ENCODE measurements at places on chromosomes 12 and 14.
A peak's percentile ranks its signal among the peaks of the same experiment; 100 is the strongest.

DNA sequence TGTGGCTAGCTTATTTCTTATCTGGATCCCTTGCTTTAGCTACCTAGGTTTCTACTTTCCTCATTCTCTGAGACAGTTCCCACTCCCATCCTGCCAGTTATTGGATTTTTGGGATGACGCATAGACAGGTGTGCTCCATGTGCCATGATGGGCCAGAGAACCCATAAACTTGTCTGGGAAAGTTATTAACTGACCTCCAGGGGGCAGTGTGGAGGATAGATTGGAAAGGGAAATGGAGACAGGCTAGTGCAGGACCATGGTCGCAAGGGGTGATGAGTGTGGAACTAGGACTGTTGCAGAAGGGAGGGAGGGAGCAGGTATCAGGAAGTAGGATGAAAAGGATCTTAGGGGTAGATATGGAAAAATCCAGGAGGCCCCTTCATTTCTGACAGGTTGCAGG, 80.3 kb downstream of the ESRRB start:
- no peaks in the 10 kb centered on the region for H3K4me1 ChIP-seq
- peak; percentile 6 for DNase-seq
- H3K27ac ChIP-seq = no peak overlapping the region

DNA sequence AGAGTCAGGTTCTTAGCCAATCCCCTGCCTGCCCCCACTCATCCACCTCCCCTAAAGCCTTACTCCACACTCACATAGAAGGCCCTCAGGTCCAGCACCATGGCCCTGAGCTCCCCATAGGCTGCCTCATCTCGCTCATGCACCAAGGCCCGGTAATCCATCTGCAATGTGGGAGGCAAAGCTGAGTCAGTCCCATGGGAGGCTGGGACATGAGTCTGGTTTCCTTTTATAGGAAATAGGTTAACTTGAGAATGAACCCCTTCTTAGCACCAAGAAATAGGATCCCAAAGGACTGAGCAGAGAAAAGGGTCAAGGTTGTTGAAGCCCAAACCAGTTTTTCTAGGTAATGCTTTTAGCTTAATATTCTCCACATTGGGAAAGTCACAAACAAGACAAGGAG, 2.1 kb upstream of the EMC9 start:
- H3K4me3 ChIP-seq = no peak overlapping the region
- DNase-seq = no peak
- no peaks in the 10 kb centered on the region for H3K27me3 ChIP-seq
- no peak overlapping the region for H3K27ac ChIP-seq
- peaks cover 39% of the 10 kb centered on the region for H3K4me1 ChIP-seq

DNA sequence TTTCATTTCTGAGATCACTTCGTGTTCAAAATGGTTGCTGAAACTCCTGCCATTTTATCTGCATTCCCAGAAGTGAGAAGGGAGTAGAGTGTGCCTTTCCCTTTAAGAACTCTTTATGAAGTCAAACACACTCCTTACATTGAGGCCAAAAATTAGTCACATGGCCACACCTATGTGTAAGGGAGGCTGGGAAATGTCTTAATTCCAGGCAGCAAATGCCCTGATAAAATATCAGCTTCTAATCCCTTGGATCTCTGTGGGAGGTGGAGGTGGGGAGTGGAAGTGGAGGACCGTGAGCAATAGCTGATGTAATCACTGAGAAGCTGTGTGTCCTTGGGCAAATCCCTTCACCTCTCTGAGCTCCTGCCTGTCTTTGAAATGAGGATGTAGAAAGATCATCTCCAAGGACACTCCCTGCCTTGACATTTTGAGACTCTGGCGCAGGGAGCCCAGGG, 22.7 kb upstream of the ANKRD9 start:
- H3K36me3 ChIP-seq = no peaks in the 10 kb centered on the region
- H3K27ac ChIP-seq = no peak overlapping the region
- H3K27me3 ChIP-seq = no peaks in the 10 kb centered on the region
- no peak overlapping the region for H3K4me3 ChIP-seq
- no peaks in the 10 kb centered on the region for H3K4me1 ChIP-seq

- no peak for DNase-seq
- H3K27ac ChIP-seq = no peak overlapping the region
- H3K36me3 ChIP-seq = no peaks in the 10 kb centered on the region
- H3K4me3 ChIP-seq = no peak overlapping the region
Measured at GRCh38 chr12:63319936-63320633, 169.1 kb upstream of the AVPR1A start.

GRCh38 chr12:114476159-114476558, 70.2 kb upstream of the TBX5 start:
- peaks cover 6% of the 10 kb centered on the region for H3K4me1 ChIP-seq
- DNase-seq = no peak
- no peaks in the 10 kb centered on the region for H3K36me3 ChIP-seq
- H3K4me3 ChIP-seq = no peak overlapping the region
- H3K27ac ChIP-seq = no peak overlapping the region

DNA sequence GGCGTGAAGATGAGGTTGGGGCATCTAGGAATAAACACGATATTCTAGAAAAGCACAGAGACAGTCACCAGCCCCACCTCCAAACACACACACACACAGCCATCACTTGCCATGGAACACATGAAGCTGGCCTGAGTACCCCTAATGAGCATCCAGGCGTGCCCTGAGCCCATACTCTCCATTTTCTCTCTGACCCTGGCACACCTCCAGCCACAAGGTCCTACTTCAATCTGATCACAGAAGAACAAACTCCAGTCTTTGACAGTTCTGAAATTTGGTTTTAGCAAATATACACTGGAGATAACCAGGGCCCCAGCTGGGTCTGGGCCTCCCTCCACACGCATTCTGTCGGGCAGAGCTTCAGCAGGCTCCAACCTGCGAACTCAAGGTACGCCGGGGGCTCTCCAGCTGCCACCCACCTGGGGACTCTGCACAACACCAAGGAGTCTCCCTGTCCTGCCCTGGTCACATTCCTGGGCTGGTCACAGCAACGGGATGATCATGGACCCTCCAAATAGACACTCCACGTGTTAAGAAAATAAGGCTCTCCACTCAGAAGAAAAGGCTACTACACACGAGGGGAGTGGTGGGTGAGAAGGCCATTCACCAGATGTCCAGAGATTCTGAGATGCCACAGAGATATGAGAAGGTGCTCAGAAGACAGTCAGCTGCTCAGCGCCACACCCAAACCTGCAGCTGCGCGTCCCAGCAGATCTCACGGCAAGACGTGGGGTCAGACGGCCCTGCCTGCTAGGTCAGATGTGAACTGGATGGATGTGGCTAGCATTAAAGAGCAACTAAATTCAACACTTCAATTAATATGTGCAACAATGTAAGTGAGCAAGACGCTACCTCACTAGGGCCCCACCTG, 57.0 kb upstream of the PNMA1 start:
- H3K4me3 ChIP-seq = peak overlapping the region; percentile 24
- H3K4me1 ChIP-seq = peaks cover 61% of the 10 kb centered on the region
- peak overlapping the region; percentile 69 for H3K27ac ChIP-seq
- no peak for DNase-seq

- H3K27me3 ChIP-seq = no peaks in the 10 kb centered on the region
- H3K4me1 ChIP-seq = no peaks in the 10 kb centered on the region
- no peak overlapping the region for H3K27ac ChIP-seq
- DNase-seq = no peak
- H3K36me3 ChIP-seq = no peaks in the 10 kb centered on the region
Measured at GRCh38 chr14:99132821-99133635, 139.0 kb downstream of the BCL11B start.

GRCh38 chr12:2163177-2163941, 110.6 kb downstream of the CACNA1C start:
- H3K27ac ChIP-seq = no peak overlapping the region
- no peak overlapping the region for H3K4me3 ChIP-seq
- no peaks in the 10 kb centered on the region for H3K36me3 ChIP-seq
- H3K4me1 ChIP-seq = no peaks in the 10 kb centered on the region
- no peaks in the 10 kb centered on the region for H3K27me3 ChIP-seq

DNA sequence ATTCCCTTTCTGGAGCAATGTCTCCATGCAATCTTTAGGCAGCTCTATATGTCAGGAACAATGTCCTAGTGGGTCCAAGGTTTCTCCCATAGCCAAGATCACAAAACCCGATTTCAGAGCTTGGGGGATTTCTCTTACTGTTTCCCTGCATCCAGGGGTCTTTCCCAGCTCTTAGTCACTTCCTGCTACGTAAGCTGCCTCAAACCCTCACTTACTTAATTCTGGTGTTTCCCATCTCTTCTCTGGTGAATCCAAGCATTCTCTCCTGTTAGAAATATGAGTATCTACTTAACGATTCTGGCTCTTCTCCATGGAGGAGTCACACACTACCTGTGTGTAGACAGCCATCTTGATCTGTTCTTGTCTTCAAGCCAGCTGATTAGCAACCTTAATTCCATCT, 80.0 kb downstream of the IFNG-AS1 start:
- no peaks in the 10 kb centered on the region for H3K27me3 ChIP-seq
- no peak overlapping the region for H3K27ac ChIP-seq
- no peak overlapping the region for H3K4me3 ChIP-seq
- DNase-seq = no peak
- H3K4me1 ChIP-seq = peaks cover 5% of the 10 kb centered on the region

DNA sequence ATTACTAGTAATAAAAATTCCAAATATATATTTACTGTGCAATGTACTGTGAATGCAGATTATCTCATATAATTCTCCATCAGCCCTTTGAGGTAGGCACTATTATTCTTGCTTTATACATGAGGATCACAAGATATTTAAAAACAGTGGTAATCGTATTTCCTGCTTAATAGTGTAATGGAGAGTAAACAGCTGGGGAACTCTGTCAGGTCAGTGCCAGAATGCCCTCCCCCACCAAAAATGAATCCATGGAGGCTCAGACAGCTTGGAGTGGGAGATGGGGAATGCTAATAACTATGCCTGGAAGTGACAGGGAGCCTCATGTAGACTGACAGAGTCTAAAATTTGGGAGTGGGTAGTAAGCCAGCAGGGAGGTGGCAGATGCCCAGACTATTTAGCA, 153.6 kb downstream of the PAH start:
- no peak for DNase-seq
- no peaks in the 10 kb centered on the region for H3K27me3 ChIP-seq
- H3K27ac ChIP-seq = no peak overlapping the region
- H3K36me3 ChIP-seq = no peaks in the 10 kb centered on the region
- H3K4me1 ChIP-seq = no peaks in the 10 kb centered on the region

DNA sequence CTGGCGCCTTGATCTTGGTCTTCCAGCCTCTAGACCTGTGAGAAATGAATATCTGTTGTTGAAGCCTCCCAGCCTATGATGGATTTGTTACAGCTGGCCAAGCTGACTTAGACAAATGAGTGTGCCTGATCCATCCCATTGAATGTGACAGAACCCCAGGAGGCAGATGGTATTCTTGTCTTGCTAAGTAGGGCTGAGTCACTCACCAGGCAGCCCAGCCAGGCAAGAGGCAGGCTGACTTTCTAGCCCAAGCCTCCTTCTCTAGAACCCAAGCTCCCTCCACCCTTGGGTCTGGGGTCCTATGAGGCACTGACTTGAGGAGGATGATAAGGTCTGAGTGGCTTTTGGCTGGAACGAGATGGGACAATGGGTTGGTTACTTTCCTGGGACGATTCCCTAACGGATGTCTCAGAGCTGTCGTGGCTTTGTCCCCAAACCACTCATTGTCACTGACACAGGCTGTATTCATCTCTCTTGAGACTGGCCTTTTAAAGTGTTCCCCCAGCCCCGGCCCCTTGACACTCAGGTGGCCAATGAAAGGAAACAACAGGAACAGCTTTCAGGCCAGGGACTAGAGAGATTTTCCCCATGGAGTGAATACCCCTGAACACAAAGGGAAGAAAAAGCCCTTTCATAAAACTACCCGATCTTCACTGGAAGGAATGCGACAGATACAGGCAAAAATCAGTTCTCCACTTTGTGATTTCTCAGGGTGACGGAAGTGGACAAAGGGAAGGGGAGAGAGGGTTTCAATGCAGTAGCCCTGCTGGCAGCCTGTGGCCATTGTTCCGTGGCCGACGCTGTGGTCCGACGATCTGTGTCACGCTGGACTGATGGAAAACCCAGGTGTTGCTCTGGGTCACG, 264.2 kb downstream of the AACS start:
- no peak overlapping the region for H3K27ac ChIP-seq
- DNase-seq = no peak
- no peaks in the 10 kb centered on the region for H3K36me3 ChIP-seq
- no peaks in the 10 kb centered on the region for H3K4me1 ChIP-seq
- H3K27me3 ChIP-seq = peaks cover 4% of the 10 kb centered on the region
- H3K4me3 ChIP-seq = no peak overlapping the region

DNA sequence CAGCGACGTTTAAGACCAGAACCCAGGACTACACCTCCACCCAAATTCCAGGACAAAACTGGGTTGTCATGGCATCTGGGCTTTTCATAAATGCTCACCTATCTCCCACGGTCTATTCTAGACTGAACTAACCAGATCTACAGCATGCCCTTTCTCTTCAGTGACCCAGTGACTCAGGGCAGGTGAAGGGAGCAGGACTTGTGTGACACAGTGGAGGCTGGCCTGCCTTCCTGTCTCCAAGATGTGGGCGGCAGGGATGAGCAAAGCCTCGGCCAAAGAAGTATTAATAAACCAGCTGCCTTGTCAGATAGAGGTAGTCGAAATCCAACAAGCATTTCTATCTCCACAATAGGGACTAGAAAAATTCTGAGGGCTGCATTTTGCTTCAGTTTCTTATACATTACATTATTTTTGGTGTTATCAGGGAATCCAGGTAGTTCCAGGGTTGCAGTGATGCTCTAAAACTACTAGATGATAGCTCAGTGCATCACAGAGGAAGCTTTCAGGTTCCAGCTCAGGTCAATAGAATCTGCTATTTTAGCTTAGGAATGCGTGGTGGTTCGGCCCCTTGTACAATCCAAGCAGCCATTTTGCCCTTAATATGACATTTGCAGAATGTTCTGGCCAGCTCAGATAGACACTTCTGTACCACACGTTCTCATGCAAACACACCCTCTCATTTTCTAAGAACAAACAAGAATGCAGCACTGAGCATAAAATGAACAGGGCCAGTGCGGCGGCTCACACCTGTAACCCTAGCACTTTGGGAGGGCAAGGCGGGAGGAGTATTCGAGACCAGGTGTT, 4.2 kb upstream of the GLRX5 start:
- H3K27ac ChIP-seq = no peak overlapping the region
- no peaks in the 10 kb centered on the region for H3K27me3 ChIP-seq
- H3K36me3 ChIP-seq = no peaks in the 10 kb centered on the region
- H3K4me3 ChIP-seq = no peak overlapping the region
- no peak for DNase-seq
- peaks cover 25% of the 10 kb centered on the region for H3K4me1 ChIP-seq

DNA sequence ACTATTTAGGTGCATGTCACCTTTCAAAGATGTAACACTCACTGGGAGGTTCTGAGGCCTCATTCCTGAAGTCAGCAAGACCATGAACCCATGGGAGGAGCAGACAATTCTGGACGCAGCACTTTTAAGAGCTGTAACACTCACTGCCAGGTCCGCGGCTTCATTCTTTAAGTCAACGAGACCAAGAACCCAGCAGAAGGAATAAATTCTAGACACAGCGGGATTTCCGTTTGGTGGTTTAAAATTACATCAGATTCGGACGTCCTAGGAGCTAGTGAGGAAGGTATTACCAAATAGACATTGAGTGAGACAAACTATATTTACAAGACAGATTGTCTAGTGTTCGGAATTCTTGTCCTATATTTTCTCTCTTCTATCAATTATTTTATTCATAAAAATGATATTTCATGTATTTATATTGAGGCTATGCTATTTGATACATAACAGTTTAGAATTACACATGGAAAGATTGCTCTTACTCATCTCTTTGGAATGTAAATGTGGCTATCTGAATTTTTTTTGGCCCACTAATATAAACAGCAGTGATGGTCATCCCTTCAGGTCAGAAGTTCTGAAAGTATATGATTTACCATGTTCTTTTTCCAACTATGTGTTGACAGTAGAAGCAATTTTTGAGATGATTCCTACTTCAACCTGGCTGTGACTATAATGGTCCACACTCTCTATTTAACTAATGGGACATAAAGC, 1973.0 kb upstream of the FLRT2 start:
- no peak overlapping the region for H3K27ac ChIP-seq
- H3K4me3 ChIP-seq = no peak overlapping the region
- H3K36me3 ChIP-seq = no peaks in the 10 kb centered on the region
- H3K4me1 ChIP-seq = no peaks in the 10 kb centered on the region
- no peaks in the 10 kb centered on the region for H3K27me3 ChIP-seq
- no peak for DNase-seq

Measured in naive thymus-derived CD4-positive, alpha-beta T cell (primary cell).